ENCODE measurements at places on chromosomes 3 and 15.

GRCh38 chr3:100082714-100083113, 31.6 kb downstream of the FILIP1L start:
- H3K36me3 ChIP-seq = peaks cover 12% of the 10 kb centered on the region
- H3K27me3 ChIP-seq = peaks cover 6% of the 10 kb centered on the region
- peaks cover 15% of the 10 kb centered on the region for H3K4me1 ChIP-seq
- DNase-seq = no peak
- H3K4me3 ChIP-seq = no peak overlapping the region
- H3K27ac ChIP-seq = no peak overlapping the region

DNA sequence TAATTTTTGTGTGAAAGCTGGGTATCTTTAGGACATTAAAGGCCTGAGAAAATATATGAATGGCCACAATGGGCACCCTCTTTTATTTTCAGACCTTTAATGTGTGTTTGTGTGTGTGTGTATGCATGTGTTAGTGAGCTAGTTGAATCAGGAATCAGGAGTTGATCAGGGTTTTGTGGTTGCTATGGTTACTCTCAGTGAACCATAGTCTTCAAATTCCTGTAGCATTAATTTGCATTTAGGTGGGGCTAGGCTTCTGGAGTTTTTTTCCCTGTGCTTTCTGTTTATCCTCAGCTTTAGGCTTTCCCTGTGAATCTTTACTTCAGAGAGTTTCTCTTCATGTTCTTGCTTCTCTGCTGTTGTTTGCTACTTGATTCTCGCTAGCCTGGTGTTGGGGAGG, 122.0 kb upstream of the ONECUT1 start:
- no peak overlapping the region for H3K27ac ChIP-seq
- H3K4me1 ChIP-seq = no peaks in the 10 kb centered on the region
- peaks cover 3% of the 10 kb centered on the region for H3K27me3 ChIP-seq
- DNase-seq = no peak
- H3K4me3 ChIP-seq = no peak overlapping the region

- H3K4me1 ChIP-seq = peaks cover 15% of the 10 kb centered on the region
- peaks cover 53% of the 10 kb centered on the region for H3K36me3 ChIP-seq
- no peak overlapping the region for H3K4me3 ChIP-seq
- peak overlapping the region; percentile 81 for H3K27ac ChIP-seq
These were observed 12.9 kb downstream of the IDH3A start for GRCh38 chr15:78162038-78162437.

DNA sequence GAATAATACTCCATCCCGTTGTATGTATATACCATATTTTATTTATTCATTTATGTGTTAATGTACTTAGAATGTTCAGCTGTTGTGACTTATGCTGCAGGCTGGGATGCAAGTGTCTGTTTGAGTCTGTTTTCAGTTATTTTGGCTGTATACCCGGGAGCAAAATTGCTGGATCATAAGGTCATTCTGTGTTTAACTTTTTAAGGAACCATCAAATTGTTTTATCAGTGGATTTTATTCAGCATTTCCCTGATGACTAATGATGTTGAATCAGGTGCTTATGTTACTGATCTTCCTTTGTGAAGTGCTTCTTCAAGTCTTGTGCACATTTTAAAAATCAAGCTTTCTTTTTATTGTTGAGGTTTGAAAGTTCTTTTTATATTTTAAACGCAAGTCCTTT, 118.1 kb downstream of the SLC25A26 start:
- no peaks in the 10 kb centered on the region for H3K27me3 ChIP-seq
- no peak for DNase-seq
- H3K4me3 ChIP-seq = no peak overlapping the region
- no peak overlapping the region for H3K27ac ChIP-seq
- H3K36me3 ChIP-seq = no peaks in the 10 kb centered on the region
- H3K4me1 ChIP-seq = no peaks in the 10 kb centered on the region
